ENCODE measurements at places on chromosomes 3 and 15.

- no peak for DNase-seq
These were observed 19.1 kb upstream of the GLCE start for GRCh38 chr15:69141286-69141701.

- DNase-seq: no peak
These were observed 53.4 kb downstream of the SRGAP3 start for GRCh38 chr3:9196020-9196419.

DNA sequence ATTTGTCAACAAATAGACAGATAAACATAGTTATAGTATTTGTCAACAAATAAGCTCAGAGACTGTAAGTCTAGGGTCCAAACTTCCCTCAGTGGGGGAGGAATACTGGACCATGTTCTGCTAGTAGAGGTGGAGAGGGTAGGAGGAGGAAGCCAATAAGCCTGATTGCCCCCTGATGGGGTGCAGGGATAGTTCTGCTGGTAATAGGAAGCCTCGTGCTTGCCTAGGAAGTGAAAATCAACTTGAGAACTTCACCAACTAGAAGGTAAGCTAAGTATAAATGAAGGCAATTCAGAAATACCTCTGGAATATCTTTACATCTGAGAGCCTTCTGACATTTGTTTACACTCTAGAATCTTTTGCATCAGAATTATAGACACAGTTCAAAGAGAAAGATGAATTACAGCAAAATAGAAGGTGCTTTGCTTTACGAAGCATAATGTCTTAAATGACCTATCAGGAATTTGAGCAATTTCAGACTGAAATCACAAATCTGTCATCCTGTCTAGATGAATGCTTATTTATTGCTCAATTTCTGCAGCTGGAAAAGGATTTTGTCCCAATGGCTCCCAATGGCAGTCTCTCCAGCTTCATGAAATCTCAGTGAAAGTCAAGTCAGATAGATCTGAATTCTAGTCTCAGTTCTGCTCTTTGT, 225.6 kb upstream of the TBC1D5 start:
- no peak for DNase-seq

- DNase-seq: no peak
These were observed 266.8 kb upstream of the CBLB start for GRCh38 chr3:106135451-106136160.

- DNase-seq: no peak
These were observed 42.4 kb downstream of the RASA2 start for GRCh38 chr3:141529256-141529655.

DNA sequence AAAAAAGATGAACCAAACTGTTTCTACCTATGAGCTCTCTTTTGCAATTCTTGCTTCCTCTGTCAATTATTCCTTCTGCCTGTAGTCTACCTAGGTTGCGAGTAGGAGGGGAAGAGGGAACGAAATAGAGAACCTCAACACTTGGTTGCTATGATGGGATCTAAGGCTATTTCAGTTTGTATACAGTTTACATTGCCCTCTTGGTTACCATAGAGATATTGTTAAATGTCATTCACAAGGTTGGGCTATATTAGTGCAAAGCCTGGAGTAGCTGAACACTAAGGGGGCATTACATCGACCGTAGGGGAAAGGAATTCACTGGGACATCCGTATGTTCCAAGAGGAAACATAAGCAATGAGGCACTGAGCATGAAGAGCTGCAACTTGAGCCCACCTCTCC, 276.9 kb downstream of the GBE1 start:
- DNase-seq: no peak

- no peak for DNase-seq
These were observed 455.0 kb downstream of the EPHA3 start for GRCh38 chr3:89562373-89562772.

- DNase-seq: no peak
These were observed 65.8 kb downstream of the PEAK1 start for GRCh38 chr15:77354063-77354462.

DNA sequence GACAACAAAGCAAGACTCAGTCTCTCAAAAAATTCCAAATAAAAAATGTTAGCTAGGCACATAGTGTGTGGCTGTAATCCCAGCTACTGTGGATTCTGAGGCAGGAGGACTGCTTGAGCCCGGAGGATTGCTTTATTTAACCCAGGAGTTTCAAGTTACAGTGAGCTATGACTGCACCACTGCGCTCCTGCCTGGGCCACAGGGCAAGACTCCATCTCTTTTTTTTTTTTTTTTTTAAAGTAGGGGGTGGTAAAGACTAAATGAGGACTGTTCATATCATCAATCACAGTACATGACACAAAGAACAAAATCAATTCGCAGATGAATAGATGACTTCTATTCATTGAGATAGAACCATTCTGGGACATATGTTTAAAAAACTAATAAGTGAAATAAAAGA, 48.1 kb downstream of the ACAP2 start:
- no peak for DNase-seq

DNA sequence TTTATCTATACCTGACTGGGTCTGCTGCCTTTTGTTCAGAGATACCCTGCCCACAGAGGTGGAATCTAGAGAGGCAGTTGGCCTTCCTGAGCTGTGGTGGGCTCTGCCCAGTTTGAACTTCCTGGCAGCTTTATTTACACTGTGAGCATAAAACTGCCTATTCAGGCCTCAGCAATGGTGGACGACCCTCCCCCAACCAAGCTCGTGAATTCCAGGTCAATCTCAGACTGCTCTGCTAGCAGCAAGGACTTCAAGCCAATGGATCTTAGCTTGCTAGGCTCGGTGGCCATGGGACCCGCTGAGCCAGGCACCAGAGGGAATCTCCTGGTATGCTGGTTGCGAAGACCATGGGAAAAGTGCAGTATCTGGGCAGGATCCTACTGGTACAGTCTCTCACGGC, 270.2 kb downstream of the CADM2 start:
- DNase-seq: no peak

- DNase-seq: no peak
These were observed 159.4 kb downstream of the CDIN1 start for GRCh38 chr15:36738817-36739216.

GRCh38 chr3:72177075-72178050, 392.4 kb upstream of the PROK2 start:
- no peak for DNase-seq

DNA sequence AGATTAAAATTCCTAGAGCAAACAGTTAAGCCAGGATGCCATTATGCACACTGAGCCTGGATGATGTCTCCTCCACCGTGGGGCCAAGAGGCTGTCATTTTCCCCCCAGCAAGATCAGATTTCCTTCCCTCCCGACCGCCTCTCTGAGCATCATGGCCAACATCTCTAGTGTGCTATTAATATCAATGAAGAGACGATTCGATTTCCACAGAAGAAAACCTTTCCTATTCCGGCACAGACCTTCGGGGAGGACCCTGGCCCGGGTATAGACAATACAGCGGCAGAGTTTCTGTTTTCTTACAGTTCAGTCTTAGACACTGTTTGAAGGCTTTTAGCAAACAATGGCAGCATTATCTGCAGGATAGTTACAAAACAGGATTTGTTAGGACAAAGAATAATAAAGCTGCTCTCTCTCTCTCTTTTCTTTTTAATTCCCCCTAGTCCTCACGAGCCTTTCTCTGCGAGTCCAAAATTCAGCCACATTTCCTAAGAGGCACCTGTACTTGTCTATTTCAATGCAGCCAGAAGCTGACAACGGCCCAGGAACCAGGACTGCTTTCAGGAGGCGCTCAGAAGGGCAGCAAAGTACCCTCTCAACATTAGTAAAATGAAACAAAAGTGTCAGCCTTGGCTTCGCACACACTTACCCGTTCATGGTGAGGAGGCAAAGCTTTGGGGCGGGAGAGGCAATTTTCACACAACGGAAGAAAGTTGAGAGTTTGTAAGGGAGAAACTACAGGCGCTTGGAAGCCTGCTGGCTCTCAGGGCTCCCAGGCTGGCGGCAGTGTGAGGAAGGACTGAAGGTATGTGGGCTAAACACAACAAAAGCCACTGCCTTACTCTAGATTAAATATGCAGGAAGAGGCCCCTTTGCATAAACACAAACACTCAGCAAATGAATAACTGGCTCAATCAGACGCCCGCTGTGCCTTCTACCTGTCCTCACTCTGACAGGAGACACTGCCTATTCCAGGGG, 278.0 kb downstream of the FOXP1 start:
- DNase-seq: no peak

GRCh38 chr3:97974996-97975395, 2.8 kb upstream of the RIOX2 start:
- no peak for DNase-seq

GRCh38 chr3:15300323-15301078, 31.9 kb downstream of the SH3BP5 start:
- DNase-seq: no peak

DNA sequence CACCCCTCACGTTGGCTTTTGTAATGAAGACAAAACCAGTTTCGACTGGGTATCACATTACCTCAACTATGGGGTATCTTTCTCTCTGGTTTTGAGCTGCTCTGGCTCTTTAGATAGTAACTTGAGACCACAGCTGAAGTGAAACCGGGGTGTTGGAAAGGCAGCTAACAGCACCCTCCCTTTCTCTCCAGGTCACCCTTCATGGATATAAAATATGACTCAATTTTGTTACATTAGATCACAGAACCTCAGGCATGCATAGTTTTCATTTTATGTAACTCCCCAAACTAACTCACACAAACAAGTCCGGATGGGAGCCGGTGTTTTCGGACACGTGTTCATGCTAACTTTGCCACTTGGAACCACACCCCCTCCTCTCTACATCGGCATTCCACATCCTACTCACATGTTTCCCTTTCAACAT, 90.7 kb downstream of the NR2F2 start:
- DNase-seq: peak; percentile 87

DNA sequence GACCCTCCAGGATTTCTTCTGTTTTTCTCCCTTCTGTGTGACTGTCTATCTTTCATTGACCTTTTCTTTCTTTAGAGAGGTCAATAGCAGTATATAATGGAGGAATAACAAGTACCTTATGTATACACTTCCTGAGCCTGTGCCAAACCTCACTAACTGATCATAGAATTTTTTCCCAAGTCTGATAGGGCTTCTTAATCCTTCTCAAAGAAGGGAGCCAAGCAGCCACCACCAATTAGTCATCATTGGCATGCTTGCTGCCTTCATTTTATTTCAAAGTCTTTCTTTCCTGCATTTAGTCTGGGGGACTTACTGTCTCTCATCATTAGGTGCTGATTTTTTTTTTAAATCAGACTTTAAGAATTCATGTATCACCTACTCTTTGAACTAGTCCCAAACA, 327.0 kb downstream of the FEZF2 start:
- peak; percentile 19 for DNase-seq

- no peak for DNase-seq
These were observed 102.9 kb downstream of the TFDP2 start for GRCh38 chr3:142046320-142047020.

GRCh38 chr3:11717301-11717700, 73.6 kb upstream of the VGLL4 start:
- DNase-seq: no peak

DNA sequence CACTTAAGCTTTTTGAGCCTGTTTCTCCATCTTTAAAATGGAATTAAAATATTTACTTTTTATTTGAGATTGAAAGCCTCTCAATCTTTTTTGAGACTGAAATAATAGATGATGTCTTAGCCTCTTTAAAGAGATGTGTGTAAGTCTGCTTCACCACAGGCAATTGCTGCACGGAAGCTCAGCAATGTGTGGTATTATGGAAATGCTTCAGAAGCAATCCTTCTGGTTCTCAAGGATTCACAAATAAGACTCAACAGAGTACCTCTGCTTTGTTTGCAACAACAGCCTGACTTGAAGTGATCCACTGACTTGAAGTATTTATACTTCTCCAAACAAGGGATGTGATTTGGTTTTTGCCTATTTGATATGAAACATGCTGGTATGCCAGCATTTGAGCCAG, 332.0 kb upstream of the RASGRP1 start:
- DNase-seq: no peak

DNA sequence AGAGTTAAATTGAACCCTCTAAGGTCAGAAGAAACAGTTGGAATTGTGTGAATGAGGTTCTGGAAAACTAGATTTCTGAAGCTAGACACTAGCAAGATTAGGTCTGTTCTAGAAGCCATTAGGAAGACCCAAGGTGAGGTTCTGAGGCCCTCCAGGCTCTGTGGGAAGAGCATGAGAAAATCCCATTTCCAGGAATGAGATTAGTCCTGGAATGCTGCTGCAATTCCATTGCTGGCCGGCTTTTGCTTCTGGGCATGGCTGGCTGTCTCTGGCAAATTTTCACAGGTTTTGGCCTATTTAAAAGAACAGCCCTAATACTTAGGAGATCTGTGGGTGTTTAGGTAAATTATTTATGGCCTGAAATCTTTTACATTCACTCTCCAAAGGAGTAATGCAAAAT, 26.9 kb upstream of the PYDC2 start:
- no peak for DNase-seq

GRCh38 chr3:172154768-172155664, 115.6 kb downstream of the FNDC3B start:
- DNase-seq: no peak

DNA sequence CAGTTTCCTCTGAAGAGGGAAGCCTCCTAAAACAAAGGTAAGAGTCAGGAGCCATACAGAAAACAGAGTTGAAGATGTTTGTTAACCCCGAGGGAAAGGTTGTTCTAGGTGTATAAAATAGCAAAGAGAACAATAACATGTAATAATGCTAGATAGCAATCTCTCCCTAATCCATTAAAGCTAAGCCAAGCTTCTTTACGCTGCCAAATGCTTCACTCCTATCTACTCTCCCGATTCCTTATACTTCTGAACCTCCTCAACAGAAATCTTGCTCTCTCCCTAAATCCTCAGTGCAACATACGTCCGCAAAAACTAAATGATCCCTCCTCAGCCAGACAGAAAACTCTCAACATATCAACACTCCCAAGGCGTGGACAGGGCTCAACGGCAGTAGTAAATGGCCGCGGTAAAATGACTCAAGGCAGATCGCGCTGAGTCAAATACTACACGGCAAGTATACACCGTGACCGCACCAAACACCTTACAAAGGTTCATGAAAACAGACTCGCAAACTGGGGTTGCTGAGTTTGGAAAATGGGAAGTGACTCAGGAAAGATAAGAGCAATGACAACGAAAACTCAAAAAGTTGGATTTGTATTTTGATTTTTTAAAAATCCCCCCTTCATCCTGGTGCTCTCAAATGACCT, 682 bp downstream of the CLDND1 start:
- DNase-seq: peak; percentile 64

GRCh38 chr15:94460624-94461023, 229.3 kb downstream of the MCTP2 start:
- DNase-seq: no peak

- peak; percentile 40 for DNase-seq
These were observed 163.1 kb downstream of the ROBO1 start for GRCh38 chr3:79604681-79605080.

DNA sequence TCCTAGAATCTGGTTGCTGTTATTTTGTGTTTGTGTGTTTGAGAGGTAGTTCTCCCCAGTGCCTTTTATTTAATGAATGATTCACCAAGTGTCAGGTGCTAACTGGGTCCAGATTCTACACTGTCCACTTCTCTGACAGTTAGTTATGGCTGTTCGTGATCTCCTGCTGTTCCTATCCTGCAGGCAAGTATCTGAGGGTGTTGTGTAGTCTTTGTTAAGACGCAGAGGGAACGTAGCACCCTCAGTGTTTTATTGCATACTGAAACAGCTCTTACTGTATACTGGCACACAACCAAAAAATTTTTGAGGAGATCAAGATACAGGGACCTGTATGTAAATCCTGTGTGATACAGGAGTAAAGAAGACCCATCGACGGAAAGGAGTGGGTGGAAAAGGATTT, 1271.3 kb downstream of the ROBO1 start:
- no peak for DNase-seq
